ENCODE measurements at places on chromosomes 7 and 10. TPM values are rescaled to one million over a fixed set of nuclear protein-coding genes. Genes with fewer than 3 reads are reported as not detected.

DNA sequence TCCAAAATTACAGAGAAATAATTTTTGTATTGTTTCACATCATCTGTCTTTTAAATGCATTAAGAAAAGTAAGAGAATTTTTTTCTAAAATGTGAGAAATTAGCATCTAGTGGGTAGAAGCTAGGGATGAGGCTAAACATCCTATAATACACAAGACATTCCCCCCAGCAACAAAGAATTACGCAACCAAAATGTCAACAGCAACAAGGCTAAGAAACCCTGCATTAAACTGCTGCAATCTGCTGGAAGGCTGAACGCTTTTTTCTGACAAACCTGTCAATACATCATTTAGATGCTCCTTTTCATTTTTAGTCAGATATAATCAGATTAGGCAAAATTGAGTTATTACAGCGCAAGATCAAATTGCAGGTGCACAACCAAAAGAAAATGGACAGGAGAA lies 162.2 kb downstream of the C1GALT1 start:
- no peak for DNase-seq
- no peaks in the 10 kb centered on the region for H3K4me1 ChIP-seq
- no peak overlapping the region for H3K4me3 ChIP-seq
- no peaks in the 10 kb centered on the region for H3K36me3 ChIP-seq
- H3K27ac ChIP-seq, result no peak overlapping the region

- no peaks in the 10 kb centered on the region for H3K27me3 ChIP-seq
- no peaks in the 10 kb centered on the region for H3K4me1 ChIP-seq
- no peak for DNase-seq
- no peak overlapping the region for H3K4me3 ChIP-seq
- no peak overlapping the region for H3K27ac ChIP-seq
- H3K36me3 ChIP-seq, result no peaks in the 10 kb centered on the region
Observed at GRCh38 chr10:97131181-97131628, 54.6 kb downstream of the SLIT1 start.

DNA sequence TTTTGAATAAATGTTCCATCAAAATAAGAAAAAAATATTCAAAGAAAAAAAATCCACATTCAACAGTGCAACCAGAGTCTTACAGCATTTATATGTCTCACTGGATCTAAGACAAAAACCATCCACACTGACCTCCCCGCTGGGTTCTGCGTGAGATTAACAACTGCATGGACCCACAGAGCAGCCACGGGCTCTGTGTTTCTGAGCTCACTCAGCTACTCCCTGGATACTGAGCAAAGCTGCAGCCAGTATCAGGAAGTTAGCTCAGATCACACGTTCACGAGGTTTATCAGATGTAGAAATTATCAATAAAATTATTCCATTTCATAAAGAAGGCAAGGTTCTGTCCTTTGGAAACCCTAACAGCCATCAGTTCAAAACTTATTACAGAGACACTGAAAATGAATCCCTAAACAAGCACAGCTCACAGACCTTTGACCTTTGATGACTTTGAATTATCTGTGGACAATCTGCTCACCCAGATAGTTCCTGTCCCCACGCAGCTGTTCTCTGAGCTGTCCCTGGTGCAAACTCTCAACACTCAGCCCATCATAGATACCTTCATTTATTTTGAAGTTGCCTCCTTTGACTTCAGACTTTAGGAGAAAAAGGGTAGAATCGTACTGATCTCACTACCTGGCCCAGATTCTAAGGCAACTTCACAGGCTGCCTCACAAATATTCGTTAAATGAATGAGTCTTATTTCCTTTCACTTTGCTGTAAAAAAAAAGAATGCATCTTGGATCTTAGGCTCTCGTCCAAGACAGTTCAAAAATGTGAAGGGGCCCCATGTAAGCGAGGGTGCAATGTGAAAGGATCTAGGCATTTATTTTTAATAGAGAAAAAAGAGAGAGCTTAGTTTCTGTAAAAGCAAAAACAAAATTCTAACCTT lies 67.7 kb upstream of the SVIL start:
- H3K27ac ChIP-seq, result no peak overlapping the region
- H3K4me3 ChIP-seq, result no peak overlapping the region
- no peak for DNase-seq
- H3K36me3 ChIP-seq, result no peaks in the 10 kb centered on the region

Gene TSPAN33
- 117 TPM for total RNA-seq

Gene CLEC2L
- total RNA-seq, result not detected

Data from B cell (primary cell).